ENCODE measurements at places on chromosomes 1 and 21. TPM values are rescaled to one million over a fixed set of nuclear protein-coding genes. Genes with fewer than 3 reads are reported as not detected.

GRCh38 chr1:107933736-107934135 is 31.2 kb downstream of the VAV3 start:
- DNase-seq: no peak

GRCh38 chr1:191490303-191490702 is 668.0 kb upstream of the RGS18 start:
- DNase-seq: no peak

TENT5C gene
- 0.92 TPM for total RNA-seq

RNF186 gene
- total RNA-seq: not detected

- DNase-seq: no peak
These were observed 212.6 kb downstream of the NFIA start for GRCh38 chr1:61294930-61295329.
